ENCODE measurements at places on chromosomes 2 and 18.

GRCh38 chr2:186592137-186592875 lies 2.5 kb downstream of the ITGAV start:
- no peak for DNase-seq

DNA sequence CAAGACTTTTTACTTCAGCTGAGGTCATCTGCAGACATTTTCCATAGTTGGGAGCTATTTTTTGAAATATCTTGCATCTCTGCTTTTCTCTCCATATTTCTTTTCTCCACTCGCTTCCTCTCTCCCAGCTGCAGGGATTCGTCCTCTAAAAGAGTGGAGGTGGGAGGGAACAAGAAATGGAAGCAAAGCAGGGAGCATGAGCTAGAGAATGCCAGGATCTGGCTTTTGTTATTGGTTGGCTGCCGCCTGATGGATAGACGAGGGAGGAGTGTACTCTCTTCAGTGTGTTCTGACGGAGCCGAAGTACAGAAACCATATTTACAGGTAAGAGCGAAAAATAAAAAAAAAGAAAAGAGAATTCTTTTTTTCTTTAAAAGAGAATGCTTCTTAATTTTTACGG lies at the start of gene CSRNP3:
Gene CSRNP3, plus strand, starts transcription at position 282 of the 400 bp plus-strand sequence. CDS start 125,368 bp downstream, outside the sequence.
- peak; percentile 25 for DNase-seq

GRCh38 chr2:71831193-71831577 lies 316.5 kb downstream of the CYP26B1 start:
- DNase-seq = peak; percentile 79

DNA sequence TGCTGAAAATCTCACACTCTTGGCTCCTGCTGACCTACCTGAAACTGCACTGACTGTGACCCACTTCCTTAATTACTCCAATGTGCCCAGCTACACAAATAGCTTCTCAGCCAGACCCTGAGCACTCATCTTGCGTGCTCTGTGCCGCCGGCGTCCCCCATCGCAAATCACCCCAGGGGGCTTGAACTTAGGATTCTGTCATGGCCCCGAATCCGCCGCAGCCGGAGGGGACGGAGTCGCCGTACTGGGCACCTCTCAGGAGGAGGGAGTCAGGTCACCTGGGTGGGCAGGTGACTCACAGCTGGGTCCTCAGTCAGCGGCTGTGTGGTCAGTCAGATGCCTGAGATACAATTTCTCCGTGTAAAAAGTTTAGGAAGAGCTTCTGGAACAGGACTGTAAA lies 804.9 kb upstream of the SALL3 start:
- no peak for DNase-seq

GRCh38 chr2:61045999-61046398 lies 19.7 kb upstream of the SANBR start:
- DNase-seq = no peak

DNA sequence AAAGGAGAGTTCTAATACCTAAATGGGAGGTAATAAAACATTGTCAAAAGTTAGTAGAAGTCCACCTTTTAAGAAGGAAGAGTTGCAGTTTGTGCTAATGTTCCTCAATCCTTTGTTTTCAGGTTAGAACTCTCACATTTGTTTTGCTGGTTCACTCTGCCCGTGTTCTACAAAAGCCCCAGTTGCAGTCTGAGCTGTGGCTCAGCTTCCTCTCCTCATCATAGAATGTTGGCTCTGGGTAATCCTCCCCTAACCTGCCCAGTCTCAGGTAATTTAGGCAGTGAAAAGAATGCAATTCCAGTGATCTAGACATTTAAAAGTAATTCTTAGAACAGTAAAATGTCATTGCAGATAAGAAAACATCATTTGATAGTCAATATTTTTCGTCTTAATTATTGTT lies 1410.4 kb upstream of the ZEB2 start:
- DNase-seq = no peak

- DNase-seq = no peak
Measured at GRCh38 chr18:24274837-24275236, 122.8 kb downstream of the OSBPL1A start.

GRCh38 chr2:215745331-215745730 lies 268.0 kb downstream of the MREG start:
- DNase-seq = no peak

DNA sequence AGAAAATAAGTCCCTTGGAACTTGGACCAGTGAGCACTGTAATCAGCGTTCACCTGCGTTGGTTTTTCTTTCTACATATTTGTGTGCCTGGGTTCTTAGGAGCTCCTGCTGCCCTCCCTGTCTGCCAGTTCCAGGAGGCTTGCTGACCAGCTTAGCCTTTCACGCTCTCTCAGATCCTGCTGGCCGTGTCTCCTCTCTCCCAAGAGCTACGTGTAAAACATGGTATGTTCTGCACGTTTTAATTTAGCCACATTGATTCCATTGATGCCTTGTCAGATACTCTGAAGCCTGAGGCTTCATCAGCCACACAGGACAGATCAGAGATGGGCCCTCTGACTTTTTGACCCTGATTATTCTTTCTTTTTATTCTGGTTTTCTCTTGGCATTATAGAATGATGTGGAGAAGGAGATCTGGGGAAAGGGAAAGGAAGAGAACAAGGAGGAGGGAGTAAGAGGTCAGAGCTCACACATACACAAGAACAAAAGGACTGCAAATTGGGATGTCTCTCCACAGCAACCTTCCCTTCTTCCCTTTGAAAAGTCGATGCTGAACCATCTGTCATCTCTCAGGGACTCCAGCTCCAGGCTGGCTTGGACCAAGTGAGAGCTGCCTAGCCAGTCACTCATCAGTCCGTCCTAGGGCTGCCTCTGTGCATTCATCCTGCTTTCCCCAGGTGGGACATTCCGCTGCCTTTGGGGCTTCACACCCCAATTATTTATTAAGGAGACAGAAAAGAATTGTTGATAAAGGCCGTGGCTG lies 152.8 kb downstream of the PIK3C3 start:
- DNase-seq = no peak

DNA sequence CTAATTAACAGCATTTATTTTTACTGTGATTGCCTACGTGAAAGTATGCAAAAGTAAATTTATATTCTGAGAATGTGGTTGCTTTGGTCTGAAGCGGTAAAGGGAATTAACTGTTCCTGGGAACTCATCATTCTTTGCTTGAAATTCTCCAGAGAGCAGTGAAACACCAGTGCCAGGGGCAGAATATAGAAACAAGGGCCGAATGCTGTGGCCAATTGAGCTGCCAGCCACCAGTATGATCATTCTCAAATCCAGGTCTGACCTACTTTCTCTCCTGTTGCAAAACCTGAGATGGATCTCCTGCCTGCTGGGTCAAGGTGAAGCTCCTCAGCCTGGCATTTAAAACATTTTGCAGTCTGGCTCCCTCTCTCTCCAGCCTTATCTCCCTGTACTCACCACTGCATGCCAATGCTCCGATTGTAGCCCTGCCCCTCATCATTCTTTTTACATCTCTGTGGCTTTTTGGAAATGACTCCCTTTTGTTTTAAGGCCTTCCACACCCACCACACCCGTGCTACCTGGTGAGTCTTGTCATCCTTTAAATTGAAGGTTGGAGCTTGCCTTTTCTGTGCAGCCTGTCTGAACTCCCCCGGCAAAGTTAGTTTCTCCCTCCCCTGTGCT lies 94.5 kb upstream of the TMEM178A start:
- DNase-seq = no peak

DNA sequence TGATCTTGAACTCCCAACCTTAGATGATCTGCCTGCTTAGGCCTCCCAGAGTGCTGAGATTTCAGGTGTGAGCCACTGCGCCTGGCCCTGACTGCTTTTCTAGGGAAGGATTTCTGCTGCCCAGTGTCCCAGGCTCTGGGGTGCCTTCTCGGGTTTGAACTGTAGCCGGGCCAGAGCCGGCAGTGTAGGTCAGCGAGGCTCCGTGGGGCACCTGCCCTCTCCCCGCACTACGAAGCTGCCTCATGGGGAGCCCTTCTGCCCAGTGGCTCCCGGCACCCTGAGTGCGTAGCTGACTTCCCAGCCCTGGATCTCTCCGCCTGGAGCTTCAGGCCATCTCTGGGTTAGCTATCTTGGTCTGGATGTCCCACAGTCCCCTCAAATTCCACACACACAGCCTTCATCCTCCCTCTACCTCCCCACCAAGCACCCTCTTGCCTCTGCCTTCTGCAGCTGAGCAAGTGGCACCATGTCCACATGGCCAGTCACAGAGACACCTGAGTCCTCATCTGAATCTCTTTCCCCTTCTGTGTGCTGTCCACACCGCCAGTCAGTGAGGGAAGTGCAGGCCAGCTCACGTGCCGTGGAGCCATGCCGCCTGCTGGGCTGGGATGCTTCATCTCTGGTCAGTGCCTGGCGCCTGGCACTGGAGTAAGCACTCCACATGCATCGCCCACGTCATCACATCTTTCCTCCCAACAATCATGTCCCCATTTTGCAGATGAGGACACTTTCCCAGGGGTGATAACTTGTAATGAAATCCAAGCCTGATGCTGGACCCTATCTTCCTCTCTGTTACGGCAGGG lies 69.2 kb downstream of the EDAR start:
- DNase-seq = no peak

DNA sequence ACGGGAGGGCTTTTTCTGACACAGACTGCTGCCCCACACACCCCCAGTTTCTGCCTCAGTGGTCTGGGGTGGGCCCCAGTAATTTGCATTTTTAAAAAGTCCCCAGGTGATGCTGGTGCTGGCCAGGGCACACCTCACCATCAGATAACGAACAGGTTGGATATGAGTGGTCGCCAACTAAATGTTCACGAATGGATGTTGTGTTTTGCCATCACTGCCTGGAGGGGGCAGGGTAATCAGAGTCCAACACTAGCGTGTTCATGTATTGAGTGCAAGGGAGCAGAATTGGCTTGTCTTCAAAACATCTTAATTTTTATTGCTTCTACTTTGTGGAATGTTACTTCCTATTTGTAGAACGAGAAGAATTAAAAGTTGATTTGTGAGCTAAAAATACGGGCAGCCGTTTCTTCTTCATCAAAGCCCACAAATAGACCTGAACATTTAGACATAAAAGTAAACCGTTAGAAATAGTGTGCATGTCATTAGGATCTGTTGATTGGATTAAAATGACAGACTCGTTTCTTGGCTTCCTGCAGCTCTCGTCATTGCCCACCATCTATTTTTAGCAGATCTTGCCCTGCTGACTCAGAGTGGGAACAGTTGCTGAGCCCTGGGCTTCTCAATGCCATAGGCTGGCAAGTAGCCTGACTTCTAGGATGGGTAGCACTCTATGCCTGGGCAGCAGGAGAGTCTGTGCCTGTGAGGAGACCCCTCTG lies 45.2 kb downstream of the NCK2 start:
- DNase-seq = peak; percentile 82

GRCh38 chr2:224585211-224586088 lies at the start of gene CUL3:
TSS of gene CUL3 (minus strand) at chr2:224585363. CDS start at chr2:224585009, 354 bp downstream.
- peak; percentile 89 for DNase-seq

DNA sequence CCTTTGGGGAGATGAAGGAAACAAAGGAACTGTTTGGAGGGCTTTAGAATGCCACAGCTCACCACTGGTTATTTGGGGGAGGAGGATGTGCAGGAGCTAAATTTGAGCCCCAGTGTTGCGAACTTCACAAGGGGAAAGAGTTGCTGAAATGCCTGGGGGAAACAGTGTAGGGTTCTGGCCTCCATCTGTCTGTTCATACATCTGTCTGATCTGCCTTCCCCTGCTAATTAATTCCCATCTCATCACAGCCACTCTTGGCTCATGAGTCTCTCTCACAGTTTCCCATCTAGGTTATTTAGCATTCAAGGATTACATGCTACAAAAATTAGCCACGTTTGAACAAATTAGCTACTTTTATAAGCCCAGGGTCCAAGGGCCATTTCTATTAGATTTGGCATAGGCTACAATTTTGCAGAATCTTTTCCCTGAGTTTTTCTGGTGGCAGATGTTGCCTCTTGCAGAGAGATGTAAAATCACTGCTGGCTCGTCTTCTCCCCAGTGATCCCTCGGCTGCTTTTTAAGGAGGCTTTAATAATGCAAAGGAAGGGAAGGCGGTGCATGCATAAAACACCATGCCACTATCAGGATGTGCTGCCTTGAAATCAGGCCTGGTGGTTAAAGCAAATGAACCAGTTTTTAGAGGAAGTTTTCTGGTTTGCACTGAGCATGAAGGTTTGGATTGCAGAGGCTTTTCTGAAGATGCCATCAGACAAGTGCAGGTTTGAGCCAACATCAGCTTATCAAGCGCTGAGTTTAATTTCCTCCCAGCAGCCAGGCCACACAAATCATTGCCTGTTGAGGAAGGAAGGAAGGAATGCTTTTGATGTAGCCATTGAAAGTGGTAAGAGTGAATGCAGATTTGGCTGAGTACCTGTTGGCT lies 35.0 kb downstream of the ADD2 start:
- no peak for DNase-seq

DNA sequence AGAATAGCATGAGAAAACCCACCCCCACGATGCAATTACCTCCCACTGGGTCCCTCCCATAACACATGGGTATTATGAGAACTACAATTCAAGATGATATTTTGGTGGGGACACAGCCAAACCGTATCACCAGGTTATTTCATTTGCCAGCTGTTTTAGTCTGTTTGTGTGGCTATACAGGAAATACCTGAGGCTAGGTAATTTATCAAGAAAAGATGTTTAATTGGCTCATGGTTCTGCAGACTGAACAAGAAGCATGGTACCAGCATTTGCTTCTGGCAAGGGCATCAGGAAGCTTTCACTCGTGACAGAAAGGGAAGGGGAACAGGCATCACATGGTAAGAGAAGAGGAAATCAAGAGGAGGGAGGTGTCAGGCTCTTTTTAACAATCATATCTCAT lies 329.2 kb downstream of the GULP1 start:
- DNase-seq = no peak

GRCh38 chr2:194301946-194302345 lies 1355.1 kb upstream of the SLC39A10 start:
- no peak for DNase-seq

GRCh38 chr2:11932048-11932512 lies 185.6 kb downstream of the LPIN1 start:
- DNase-seq = no peak

DNA sequence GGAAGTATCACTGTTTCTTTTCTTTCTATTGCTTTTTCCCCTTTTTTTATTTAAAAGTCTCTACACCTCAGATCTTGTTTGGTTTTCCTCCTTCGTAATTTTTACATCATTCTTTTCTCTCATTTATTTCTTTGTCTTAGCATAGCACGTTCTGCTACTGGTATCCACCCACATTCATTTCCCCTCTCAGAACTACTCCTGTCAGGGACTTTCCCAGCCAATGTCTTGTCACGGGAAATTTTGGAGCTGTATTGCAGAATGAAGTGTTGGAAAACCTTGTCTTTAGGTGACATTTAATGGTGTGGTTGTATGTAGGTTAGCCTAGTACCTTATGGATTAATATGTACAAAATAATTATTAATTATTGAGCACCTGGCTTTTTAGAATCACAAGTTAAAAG lies 34.0 kb downstream of the TTLL4 start:
- no peak for DNase-seq

DNA sequence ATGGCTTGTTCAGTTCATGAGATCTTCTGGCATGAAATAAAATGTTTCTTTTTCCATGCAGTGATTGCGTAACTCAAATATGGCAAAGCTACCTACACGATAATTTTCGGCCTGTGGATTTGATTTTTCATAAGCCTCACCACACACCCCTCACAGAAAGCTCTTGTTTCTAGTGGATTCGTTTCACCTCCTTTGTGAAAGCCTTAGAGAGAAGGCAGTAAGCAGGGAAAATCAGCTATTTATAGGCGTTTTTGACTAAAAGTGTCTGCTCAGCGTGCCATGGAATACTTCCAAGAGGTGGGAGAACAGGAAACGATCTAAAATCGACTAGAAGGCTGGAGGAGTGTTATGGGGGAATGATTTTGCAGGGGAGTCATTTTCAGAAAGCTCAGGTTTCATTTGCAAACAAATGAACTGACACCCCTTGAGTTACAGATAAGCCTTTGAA lies 417.9 kb downstream of the TGIF1 start:
- DNase-seq = no peak

GRCh38 chr18:4385876-4386275 lies 69.2 kb downstream of the DLGAP1 start:
- DNase-seq = no peak
